ENCODE measurements at places on chromosomes 6 and 20. TPM values are rescaled to one million over a fixed set of nuclear protein-coding genes. Genes with fewer than 3 reads are reported as not detected.

DNA sequence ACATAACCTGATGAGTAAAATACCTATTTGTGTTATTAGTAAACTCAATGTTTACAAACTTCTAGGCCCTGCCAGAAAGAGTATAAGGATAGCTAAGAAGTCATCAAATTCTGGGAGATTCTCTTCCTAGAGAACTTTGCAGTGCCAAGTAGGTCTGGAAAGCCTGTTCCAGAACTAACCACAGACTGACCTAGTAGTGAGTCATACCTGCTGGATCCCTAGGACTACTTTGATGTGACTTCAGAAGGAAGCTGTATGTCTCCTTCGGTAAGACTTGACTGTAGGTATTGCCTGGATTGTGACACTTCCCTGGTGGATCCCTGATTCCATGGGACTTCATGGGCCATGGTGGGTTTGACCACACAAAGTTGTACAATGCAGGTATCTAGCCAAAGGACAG lies 131.7 kb downstream of the DNAH8 start:
- no peaks in the 10 kb centered on the region for H3K27me3 ChIP-seq
- H3K4me3 ChIP-seq = no peak overlapping the region
- no peak overlapping the region for H3K27ac ChIP-seq
- DNase-seq = no peak
- H3K4me1 ChIP-seq = peaks cover 5% of the 10 kb centered on the region

GRCh38 chr6:40606981-40607380 lies 19.8 kb upstream of the LRFN2 start:
- H3K27me3 ChIP-seq = no peaks in the 10 kb centered on the region
- H3K36me3 ChIP-seq = no peaks in the 10 kb centered on the region
- H3K27ac ChIP-seq = no peak overlapping the region
- H3K4me3 ChIP-seq = no peak overlapping the region
- no peaks in the 10 kb centered on the region for H3K4me1 ChIP-seq

- no peak for DNase-seq
- no peaks in the 10 kb centered on the region for H3K36me3 ChIP-seq
- H3K4me3 ChIP-seq = no peak overlapping the region
- no peaks in the 10 kb centered on the region for H3K27me3 ChIP-seq
- H3K27ac ChIP-seq = no peak overlapping the region
- no peaks in the 10 kb centered on the region for H3K4me1 ChIP-seq
These were observed 252.3 kb upstream of the QKI start for GRCh38 chr6:163162007-163162873.

GRCh38 chr6:89217299-89217910 lies at the start of gene GABRR1:
Gene GABRR1 (minus strand): TSS chr6:89217358. CDS start chr6:89217322, 36 bp downstream.
- no peak within 1 kb of the TSS for H3K27ac ChIP-seq
- H3K4me1 ChIP-seq = peaks cover 30% of the 10 kb centered on the region
- DNase-seq = peak; percentile 17
- H3K36me3 ChIP-seq = no peaks in the 10 kb centered on the region

DNA sequence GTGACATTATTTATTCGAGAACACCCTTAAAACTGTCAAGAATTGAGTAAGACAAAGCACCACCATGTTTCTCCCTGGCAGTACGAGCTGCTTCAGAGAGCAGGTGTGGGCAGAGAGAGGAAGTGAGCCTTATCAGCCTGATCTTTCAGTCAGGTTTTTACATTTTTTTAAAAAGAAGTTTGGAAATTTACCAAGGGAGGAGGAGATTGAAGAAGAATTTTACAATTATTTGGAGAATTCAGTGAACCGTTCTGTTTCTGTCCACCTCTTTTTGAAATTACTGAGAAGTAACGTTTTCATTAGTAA lies 75.5 kb downstream of the ZDHHC14 start:
- no peak overlapping the region for H3K27ac ChIP-seq
- DNase-seq = no peak
- no peaks in the 10 kb centered on the region for H3K27me3 ChIP-seq
- no peaks in the 10 kb centered on the region for H3K36me3 ChIP-seq

GRCh38 chr20:62448038-62448437 lies 20.7 kb upstream of the RBBP8NL start:
- no peaks in the 10 kb centered on the region for H3K36me3 ChIP-seq
- no peak overlapping the region for H3K4me3 ChIP-seq
- H3K4me1 ChIP-seq = no peaks in the 10 kb centered on the region
- no peak for DNase-seq
- H3K27me3 ChIP-seq = no peaks in the 10 kb centered on the region

- H3K4me3 ChIP-seq = no peak overlapping the region
- H3K4me1 ChIP-seq = no peaks in the 10 kb centered on the region
- no peak for DNase-seq
- H3K27ac ChIP-seq = no peak overlapping the region
- no peaks in the 10 kb centered on the region for H3K27me3 ChIP-seq
These were observed 25.6 kb downstream of the POFUT1 start for GRCh38 chr20:32233286-32233685.

GRCh38 chr6:15534974-15535373 lies 127.9 kb downstream of the DTNBP1 start:
- no peak overlapping the region for H3K4me3 ChIP-seq
- no peak overlapping the region for H3K27ac ChIP-seq
- H3K36me3 ChIP-seq = no peaks in the 10 kb centered on the region
- H3K27me3 ChIP-seq = no peaks in the 10 kb centered on the region
- no peak for DNase-seq

DNA sequence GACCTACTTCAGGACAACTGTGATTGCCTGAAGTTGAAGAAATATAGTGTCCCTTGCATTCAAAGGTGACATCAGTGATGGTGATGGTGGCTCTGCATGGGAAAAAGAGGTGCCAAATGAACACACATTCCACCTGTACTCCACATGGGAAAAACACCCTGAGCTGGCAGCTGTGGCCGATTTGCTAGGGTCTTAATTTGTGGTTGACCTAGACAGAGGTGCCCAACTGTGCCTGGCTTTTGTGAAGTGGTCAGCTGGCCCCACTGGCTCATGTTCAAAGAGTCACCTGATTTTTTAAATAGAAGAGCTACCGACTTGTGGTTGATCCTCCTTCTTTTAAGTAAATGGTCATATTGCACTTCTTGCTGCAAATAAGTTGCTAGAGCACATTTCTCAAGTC lies 7.6 kb upstream of the GCNT2 start:
- H3K4me1 ChIP-seq = peaks cover 9% of the 10 kb centered on the region
- no peaks in the 10 kb centered on the region for H3K36me3 ChIP-seq
- no peak overlapping the region for H3K4me3 ChIP-seq

- no peak overlapping the region for H3K4me3 ChIP-seq
- H3K4me1 ChIP-seq = no peaks in the 10 kb centered on the region
- H3K36me3 ChIP-seq = no peaks in the 10 kb centered on the region
- DNase-seq = no peak
- H3K27me3 ChIP-seq = no peaks in the 10 kb centered on the region
- no peak overlapping the region for H3K27ac ChIP-seq
These were observed 138.0 kb downstream of the NFATC2 start for GRCh38 chr20:51404297-51405060.

Gene JAG1
- total RNA-seq = 42.0 TPM

Gene TRAPPC3L
- total RNA-seq = not detected

Gene SRMS
- 0.50 TPM for total RNA-seq

Gene TCF21
- 0.08 TPM for total RNA-seq

Gene TAAR9
- not detected for total RNA-seq

All from GM23338 (cell line).